Stimulated activated CD4-positive, alpha-beta T cell treated with anti-CD3 and anti-CD28 coated beads, Interleukin-1b, Interleukin-23, amount 100 ng/mL, for 4 hours (primary cell): ENCODE measurements at places on chromosomes 11 and 22.

- DNase-seq: no peak
These were observed 24.0 kb upstream of the PARVB start for GRCh38 chr22:44000123-44000522.

DNA sequence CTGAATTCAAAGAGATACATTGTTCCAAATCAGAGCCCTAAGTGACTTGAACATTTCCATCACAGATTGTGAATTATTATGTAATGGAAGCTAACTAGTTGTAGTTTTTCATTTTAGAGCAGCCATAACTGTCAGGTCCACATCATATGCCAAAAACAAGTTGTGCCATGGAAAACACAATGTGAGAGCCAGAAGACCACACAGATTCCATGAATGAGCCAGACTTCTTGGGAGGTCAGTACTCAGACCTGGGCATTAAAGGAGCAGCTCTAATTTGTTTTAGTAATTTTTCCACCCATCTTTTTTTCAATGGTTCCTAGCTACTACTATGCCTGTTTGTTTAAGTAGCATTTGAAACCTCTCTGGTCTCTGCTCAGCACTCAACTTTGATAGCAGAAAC is 279.4 kb downstream of the FAT3 start:
- DNase-seq: no peak

GRCh38 chr22:31652088-31652487 is 9.9 kb downstream of the PISD start:
- no peak for DNase-seq

DNA sequence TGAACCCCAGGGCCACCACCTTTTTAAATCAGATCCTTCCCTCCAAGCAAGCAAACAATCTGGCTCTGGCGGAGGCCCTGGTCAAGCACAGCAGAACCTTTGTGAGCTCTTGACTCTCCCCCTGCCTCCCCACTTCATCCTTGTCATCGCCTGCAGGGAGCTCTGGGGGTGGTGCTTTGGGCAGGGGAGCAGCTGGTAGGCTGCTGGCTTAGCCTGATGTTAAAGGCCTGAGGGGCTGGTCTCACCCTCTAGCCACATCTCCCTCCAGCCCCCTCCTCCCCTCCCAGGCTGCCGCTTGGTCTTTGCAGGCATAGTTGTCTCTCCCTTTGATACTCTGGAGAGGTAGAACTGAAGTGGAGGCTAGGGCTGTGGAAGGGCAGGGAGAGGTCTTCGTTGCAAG is 50.9 kb downstream of the THAP12 start:
- DNase-seq: no peak

- no peak for DNase-seq
These were observed 18.8 kb upstream of the CDKN1C start for GRCh38 chr11:2904153-2905052.

DNA sequence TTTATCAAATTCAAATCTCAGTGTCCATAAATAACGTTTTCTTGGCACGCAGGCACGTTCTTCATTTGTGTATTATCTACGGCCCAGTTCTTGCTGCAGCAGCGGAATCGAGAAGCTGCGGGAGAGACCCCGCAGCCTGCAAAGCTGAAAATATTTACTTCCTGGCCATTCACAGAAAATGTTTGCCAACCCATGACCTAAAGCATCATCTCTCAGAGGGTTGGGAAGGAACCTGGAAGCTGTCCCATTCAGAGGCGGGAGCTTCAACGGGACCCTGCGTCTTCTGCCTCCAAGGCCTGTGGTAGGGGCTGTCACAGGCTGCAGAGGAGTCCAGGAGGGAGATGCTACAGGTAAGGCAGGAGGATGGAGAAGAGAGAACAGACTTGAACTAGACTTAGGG is 319.2 kb downstream of the MN1 start:
- no peak for DNase-seq

DNA sequence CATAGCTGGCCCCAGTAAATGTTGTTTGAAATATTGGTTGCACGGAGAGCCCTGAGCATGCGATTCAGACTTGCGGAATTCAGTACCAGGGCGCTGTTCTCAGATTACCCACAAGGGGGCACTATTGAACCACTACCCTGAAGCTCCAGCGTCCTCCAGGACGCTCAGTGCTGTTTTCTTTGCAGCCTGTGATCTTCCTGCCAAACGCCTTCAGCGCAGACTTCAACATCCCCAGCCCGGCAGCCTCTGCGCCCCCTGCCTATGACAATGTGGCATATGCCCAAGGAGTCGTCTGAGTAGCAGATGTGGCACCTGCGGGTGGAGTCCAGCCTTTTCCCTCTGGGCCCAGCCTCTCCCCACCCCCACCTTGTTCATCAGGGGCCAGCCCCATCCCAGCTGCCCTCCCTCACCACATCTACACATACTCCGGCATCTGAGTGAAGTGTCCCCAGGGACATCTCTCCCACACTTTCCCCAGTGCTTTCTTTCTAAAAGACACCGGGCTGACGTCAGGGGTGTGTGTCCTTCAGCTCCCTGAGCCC is 9.6 kb upstream of the MS4A10 start:
- peak; percentile 76 for DNase-seq

DNA sequence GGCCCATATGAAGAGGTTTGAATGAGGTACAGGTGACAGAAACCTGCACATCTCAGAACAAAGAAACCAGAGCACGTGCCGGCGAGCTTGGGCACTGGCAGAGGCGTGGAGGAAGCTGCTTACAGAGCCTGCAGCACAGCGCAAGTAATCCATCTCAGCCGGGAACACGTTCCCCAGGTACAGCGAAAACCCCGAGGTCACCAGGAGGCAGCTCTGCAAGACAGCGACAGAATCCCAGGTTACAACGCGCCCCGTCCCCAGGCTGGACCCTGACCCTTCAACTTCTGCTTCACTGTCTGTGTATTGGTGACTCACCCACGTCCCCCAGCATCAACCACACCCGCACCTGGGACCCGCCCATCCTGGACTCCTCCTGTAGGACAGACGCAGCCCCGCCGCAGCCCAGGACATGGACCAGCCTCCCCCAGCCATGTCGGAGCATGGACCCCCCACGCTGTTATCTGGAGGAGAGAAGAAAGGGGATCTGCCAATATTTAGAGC is 2.2 kb downstream of the MLC1 start:
- DNase-seq: no peak

DNA sequence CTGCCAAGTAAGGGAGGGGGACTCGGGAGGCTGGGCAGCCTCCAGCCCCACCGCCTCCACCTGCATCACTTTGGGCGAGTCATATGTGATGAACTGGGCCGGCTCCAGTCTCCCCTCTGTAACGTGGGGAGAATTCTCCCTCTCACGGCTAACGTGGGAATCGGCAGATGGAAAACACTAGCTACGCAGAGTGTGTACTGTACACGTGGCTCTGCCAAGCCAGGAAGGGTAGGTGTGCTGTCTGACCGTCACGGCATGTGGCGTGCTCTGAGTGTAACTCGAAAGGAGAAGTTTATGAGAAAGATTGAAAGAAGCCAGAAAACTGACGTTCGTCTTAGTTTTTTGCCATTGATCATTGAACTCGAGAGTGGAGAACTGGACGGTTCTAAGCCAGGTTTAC is 13.7 kb downstream of the TRMU start:
- no peak for DNase-seq

- DNase-seq: peak; percentile 22
These were observed 14.7 kb upstream of the MFRP start for GRCh38 chr11:119361056-119361787.

DNA sequence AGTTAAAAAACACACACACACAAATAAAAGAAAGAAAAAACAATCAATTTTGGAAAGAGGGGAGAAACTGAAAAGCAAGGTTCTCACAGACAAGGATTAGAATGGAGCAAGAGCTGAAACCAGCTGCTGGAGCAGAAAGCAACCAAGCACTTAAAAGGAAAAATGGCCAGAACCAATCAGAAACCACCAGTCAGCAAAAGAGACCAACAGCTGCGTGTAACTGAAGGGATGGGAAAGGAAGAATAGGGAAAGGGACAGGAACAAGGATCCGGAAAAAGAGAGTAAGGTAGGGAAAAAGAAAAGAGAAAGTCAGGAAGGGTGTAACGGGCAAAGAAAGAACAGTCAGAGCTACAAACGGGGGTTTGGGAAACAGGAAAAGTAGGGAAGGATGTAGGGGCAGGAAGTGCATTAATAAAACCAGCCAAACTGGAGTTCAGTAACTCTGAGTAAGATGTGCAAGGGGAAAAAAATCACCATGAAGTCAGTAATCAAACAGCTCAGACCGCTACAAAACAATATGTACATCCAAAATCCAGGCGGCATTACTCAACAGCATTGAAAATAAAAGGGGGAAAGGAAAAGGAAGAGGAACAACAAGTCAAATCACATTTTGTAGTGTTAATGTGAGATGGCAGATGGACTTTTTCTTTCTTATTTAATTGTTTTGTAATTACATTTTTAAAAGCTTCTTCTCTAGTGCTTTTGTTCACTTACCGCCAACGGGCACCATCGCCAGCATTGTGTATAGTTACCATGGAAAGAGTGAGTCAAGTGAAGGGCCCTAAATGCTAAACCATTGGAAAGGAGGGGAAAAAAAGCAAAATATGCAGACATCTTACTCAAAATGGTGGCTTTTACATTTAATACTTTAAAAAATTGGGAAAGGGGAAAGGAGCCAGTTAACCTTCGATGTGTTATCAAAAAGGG is 49.2 kb downstream of the APOL5 start:
- DNase-seq: no peak

DNA sequence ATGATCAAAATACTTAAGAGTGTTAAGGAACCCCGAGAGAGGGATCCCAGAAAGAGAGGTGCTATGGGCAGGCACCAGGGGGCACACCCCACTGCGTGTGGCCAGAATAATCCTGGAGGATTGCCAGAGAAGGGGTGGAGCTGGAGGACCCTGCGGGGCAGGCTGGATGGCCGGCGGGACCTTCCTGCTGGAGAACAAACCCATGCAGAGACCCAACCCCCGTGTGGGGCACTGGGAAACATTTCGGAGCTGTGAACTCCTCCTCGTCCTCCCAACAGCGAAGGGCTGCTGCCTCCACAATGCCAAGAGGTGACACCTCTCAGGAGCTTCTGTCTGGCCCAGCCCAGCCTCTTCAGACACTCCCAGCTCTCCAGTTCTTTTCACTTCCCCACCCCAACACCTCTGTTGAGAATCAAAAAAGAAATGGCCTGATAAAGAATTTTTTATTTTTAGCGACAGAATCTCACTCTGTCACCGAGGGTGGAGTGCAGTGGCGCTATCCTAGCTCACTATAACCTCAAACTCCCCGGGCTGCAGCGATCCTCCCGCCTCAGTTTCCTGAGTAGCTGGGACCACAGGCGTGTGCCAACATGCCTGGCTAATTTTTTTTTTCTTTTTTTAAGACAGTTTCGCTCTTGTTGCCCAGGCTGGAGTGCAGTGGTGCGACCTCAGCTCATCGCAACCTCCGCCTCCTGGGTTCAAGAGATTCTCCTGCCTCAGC is 25.6 kb downstream of the RHOD start:
- DNase-seq: no peak

DNA sequence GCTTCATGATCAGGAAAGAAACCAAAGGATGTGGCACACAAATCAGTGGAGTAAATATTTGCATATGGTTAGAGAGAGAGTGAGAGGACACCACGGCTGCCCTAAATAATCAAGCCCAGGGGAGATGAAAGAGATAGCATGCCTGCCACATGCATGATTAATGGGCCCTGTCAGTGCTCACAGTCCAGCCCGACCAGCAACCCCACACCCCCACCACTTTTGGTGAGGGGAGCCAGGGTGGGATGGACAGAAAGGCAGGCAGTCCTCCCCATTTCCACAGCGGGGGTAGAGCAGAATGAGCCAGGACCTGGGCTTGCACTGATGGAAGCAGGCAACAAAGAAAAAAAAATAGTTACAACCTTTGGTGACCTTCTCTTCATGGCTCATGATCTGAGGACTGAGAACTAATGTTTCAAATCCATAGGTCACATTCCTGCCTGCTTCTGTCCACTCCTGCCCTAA is 545.0 kb downstream of the ETS1 start:
- DNase-seq: no peak

GRCh38 chr11:113417428-113417827 is 29.8 kb downstream of the ANKK1 start:
- no peak for DNase-seq

DNA sequence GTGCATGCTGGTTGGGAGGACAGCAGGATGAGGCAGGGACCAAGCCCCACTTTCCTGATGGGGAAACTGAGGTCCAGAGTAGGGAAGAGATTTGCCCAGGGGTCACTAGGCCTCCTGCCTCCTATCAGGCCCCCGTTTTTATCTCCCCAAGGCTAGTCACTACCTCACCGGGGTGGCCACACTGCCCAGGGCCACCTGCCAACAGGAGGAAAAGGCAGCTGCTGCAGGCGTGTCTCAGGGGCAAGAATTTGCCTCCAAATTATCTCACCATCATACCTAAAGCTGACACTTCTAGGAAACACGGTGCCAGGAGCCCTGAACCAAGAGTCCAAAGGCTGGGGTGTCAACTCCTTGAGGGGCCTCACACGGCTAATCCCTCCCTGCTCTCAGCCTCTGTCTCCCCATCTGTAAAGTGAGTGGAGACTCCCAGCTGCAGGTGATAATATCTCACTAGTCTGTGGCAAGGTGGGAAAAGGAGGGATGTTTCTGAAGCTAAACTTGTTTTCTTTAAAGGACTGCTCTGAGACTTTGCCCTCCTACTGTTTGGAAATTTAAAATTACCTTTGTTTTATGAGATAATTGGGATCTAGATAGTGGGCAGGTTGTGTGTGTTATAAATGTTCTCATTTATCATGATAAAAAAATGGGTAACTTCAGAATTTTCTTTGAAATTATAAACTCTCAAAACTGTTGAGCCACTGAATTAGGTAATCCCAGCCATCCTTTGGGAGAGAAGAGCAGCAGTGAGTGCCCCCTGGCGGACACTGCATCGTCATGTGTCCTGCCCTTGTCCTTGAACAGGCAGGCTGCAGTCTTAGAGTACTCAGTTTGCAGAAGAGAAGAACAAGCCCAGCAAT is 60.0 kb downstream of the MYO7A start:
- peak; percentile 60 for DNase-seq

DNA sequence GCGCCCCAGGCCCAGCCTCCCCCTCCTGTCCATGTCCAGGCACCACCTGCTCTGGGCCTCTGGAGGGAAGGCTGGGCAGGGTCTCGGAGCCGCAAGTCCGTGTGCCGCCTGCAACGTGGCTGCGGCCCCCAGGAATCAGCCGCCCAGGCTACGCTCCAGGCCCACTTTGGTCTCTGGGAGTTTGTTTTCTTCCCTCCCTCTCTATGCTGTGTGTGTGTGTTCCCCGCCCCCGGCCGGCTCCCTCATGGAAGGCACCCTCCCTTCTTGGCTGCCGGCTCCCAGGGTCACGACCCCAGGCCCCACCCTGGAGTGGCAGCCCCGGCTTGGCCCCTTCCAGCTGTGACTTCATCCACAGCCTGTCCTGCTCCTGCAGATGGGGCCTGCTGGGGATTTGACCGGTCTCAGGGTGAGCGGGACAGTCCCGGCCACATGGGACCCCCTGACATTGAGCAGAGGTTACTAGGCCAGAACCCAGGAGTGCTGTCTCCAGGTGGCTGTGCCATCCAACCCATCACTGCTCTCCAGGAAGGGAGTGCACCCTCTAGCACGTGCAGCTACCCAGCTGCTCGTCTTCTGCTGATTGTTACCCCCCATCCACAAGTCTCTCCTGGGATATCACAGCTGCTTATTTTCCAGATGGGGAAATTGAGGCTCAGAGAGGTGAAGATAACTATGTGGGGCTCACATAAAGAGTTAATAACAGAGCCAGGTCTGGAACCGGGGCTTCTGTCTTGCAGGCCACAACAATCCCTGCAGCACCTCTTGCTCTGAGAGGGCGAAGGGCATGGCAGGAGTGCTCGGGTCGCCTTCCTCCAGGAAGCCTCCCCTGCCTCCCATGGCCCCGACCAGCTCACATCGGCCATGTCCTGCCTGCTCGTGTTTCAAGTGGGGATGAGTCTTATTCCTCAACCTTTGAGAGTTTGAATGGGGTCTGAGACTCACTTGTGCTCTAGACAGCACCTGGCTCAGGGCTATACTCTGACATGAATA is 2.8 kb upstream of the LIF start:
- DNase-seq: no peak

GRCh38 chr11:84430661-84431060 is 1144.5 kb upstream of the CCDC90B start:
- DNase-seq: no peak
